Hematopoietic multipotent progenitor cell treated with erythropoietin and hydrocortisone succinate and interleukin-3 and kit ligand, for 4 days (in vitro differentiated cells): ENCODE measurements at places on chromosomes 11 and 22.

- DNase-seq: peak; percentile 78
Observed at GRCh38 chr22:39348909-39349505, 784 bp upstream of the SYNGR1 start.

GRCh38 chr11:109371444-109372176 lies 50.4 kb upstream of the C11orf87 start:
- DNase-seq: no peak

- DNase-seq: no peak
Observed at GRCh38 chr11:889687-890475, 20.7 kb downstream of the CHID1 start.

DNA sequence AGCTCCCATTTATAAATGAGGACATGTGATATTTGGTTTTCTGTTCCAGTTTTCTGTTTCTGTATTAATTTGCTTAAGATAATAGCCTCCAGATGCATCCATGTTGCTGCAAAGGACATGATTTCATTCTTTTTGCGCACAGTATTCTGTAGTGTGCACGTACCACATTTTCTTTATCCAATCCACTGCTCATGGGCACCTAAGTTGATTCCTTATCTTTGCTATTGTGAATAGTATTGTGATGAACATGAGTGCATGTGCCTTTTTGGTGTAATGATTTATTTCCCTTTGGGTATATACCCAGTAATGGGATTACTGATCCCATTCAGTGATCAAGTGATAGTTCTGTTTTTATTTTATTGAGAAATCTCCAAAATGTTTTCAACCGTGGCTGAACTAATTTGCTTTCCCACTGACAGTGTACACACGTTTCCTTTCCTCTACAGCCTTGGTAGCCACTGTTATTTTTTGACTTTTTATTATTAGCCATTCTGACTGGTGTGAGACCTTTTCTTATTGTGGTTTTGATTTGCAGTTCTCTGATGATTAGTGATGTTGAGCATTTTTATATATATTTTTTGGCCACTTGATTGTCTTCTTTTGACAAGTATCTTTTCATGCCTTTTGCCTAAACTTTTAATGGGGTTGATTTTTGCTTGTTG lies 226.0 kb upstream of the ANO3 start:
- DNase-seq: no peak

DNA sequence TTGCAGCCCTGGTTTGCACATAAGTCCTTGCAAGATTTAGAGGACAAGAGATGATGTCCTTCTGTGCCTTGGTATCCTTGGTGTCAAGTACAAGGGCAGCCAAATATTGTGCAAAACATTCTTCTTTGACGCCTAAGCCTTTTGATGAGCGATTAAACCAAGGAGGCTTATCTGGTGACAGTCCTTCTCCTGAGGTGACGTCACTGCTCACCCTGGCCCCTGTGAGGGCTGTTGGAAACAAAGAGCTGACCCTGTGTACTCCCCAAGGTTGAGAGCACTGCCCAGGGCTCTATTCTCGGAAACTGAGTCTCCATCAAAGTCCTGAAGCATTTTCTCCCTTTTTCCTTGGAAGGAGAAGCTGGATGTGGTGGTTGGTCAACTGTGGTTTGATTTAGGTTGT lies 4.7 kb upstream of the GRAMD1B start:
- DNase-seq: no peak

GRCh38 chr11:29022676-29023075 lies 914.5 kb downstream of the METTL15 start:
- DNase-seq: no peak

DNA sequence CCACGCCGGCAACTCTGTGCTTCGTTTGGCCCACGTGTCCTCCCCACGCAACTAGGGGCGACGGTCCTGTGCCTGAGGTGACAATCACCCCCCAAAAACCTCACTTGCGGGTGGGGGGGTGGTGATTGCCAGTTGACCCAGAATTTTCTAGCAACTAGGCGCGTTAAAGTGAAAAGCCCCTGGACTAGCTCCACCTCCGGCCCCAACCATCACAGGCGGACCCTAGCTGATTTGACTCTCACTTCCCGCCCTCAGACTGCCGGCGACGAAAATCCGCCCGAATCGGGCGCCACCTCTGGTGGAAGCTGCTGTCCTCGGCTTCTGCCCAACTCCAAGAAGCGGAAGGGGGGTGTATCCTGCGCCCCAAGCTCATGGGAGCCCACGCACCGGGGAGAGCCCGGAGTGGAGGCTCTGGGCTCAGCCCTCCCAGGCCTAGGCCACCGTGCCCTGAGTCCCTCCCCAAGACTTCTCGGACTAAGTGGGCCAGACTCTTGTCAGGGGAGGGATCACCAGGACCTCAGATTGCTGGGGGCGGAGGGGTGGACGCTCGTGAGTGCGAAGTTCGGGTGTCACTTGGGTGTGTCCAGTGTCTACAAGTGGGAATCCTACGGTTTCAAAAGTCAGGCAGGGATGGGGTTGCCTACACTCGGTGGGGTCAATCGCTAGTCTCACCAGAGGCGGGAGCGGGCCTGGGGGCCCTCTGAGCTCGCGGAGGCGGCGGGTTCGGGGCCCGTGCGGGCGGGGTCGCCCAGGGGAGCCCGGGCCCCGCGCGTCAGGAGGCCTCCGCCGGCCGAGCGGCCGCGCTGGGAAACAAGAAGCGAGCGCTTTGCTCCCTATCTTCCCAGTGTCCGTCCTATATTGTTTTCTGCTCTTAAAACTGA lies 12.3 kb downstream of the PAX6 start:
- peak; percentile 54 for DNase-seq

DNA sequence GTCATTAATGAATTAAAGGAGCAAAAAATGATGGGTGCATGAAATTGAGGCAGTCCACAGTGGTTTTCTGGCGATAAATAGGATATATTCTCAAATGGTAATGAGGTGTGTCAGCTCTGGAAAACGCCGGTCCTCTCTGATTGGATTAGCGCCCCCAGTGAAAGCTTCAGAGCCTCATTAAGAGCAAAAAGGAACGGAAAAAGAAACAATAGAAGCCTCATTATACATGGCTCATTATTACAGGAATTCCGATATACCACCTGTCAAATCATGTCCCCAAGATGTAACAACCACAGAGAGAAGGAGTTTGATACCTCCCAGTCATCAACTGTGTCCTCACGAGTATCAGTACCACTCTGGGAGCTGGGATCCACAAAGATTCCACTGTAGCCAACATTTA lies 175.7 kb upstream of the PITPNB start:
- no peak for DNase-seq

- no peak for DNase-seq
Observed at GRCh38 chr11:95512177-95512576, 277.4 kb downstream of the FAM76B start.

GRCh38 chr22:20567993-20568417 lies 60.6 kb downstream of the MED15 start:
- DNase-seq: peak; percentile 32
